ENCODE measurements at places on chromosomes 7 and 10.

DNA sequence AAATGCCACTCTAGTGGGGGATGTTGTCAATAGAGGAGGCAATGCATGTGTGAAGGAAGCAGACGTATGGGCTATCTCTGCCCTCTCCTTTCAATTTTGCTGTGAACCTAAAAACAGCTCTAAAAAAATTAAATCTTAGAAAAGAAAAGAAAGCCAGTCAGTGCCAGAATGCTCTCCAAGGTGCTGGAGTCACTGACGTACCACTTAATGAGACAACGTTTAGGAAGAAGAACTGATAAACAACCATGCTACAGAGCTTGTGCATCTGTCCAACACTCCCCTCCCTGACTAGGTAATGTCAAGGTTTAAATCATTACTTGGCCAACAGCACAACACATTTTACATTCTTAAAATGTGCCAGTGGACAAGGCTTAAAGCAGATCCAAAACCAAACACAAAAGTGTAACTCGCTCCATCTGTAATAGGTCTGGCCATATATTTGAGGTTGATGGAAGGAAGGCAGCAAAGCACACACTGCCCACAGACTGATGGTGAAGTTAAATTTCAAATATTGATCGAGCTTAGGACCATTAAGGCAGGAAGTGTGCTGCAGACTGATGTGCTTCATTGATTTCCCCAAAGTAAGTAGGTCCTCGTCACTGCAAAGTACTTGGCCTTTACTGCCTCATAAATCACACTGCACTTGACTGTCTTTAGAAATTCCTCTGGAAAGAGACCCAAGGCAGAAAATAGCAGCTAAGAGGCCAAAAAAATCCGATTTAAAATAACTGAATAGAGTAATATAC is 15.5 kb downstream of the ARMH3 start:
- no peak for DNase-seq

- no peak for DNase-seq
Measured at GRCh38 chr7:70542750-70543376, 589.1 kb upstream of the GALNT17 start.

DNA sequence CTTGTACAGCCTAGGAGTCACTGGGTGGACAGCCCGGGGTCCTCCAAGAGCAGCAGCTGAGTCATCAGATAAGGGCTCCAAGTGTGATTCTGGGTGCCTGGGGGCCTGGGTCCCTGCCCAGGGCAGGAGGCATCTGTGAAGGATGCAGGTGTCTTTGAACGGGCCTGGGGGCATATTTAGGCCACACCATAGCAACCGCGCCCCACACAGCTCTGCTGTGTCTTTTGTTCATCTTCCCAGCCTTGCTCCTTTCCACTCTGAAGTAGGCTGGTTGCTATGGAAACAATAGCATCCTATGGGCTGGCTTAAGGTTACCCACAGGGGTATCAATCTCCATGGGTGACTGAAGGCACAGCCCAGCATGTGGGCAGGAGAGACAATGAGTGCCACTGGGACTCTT is 324.7 kb downstream of the TCERG1L start:
- peak; percentile 4 for DNase-seq

GRCh38 chr7:103637726-103638125 is 191.7 kb upstream of the SLC26A5 start:
- no peak for DNase-seq

DNA sequence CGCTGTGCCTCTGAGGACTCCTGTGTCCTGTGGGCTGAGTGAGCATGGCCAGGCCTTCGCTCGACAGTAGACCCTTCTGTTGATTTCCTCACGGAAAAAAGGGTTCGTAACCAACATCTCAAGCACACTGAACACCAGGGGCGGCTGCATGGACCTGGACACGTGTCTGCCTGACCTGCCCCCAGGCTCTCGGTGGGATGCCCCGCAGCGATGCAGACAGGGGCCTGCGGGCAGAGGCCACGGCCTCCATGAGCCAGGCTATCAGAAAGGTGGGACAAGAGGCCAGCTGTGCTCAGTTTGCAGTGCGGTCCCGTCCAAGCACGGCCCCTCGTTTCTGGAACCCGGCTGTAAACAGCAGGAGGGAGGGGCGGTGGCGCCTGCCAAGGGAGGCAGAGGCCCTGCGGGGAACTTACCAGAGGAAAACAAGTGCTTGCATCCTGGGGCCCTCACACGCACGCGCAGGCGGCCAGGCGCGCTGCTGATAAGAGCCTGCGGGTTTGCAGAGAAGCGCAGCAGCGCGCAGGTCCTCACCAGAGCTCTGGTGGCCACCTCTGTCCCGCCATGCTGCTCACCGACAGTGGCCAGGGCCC is 10.6 kb downstream of the GPR146 start:
- no peak for DNase-seq

DNA sequence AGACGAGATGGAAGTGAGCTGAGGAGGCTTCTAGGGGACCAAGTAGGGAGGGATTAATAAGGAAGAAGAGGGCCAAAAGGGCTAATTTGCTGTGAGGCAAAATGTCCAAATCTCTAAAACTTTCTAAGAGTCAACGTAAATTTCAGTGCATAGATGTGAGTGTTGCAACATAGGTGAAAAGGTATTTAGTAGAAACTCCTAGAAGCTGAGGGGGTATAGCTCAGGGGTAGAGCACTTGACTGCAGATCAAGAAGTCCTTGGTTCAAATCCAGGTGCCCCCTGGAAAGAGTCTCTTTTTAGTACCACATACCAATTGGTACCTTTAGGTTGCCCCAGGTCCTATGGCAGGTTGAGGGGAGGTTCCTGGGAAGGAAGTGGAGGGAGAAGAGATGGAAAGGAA is 48.7 kb upstream of the ZNF746 start:
- no peak for DNase-seq

DNA sequence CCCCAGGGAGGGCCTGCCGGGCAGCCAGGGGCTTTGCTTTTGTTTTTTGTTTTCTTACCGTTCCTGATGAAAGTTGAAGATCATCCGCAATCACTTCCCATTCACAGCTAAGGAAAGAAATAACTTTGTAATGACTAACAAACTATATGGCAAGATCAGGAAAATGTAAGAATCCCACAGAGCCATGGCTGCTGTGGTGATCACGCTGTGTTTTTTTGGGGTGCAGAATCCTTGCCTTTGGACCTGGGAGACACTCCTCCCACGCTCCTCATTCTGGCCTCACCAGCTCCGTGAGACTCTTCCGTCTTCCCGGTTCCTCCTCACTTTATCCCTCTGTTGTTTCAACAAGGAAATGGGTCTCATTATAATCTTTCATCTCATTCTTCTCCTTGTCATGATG is 443.0 kb upstream of the MGMT start:
- no peak for DNase-seq

DNA sequence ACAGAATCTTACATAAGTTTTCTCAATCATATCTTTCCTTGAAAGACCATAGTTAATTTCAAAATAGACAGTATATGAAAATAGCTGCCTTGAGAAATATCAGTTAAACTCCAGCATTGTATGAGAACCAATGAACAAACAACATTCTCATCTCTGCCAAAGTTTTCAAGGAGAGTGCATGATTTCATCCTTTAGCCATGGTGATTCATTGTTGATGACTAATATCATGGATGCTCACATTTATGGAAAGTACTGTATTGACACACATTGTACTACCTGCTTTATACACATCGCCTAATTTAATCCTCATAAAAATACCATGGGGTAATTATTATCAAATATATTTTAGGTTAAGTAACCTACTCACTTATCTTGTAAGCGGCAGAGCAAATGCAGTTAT is 250.3 kb downstream of the CNTNAP2 start:
- no peak for DNase-seq

- no peak for DNase-seq
Measured at GRCh38 chr7:41943094-41943577, 240.2 kb upstream of the INHBA start.

DNA sequence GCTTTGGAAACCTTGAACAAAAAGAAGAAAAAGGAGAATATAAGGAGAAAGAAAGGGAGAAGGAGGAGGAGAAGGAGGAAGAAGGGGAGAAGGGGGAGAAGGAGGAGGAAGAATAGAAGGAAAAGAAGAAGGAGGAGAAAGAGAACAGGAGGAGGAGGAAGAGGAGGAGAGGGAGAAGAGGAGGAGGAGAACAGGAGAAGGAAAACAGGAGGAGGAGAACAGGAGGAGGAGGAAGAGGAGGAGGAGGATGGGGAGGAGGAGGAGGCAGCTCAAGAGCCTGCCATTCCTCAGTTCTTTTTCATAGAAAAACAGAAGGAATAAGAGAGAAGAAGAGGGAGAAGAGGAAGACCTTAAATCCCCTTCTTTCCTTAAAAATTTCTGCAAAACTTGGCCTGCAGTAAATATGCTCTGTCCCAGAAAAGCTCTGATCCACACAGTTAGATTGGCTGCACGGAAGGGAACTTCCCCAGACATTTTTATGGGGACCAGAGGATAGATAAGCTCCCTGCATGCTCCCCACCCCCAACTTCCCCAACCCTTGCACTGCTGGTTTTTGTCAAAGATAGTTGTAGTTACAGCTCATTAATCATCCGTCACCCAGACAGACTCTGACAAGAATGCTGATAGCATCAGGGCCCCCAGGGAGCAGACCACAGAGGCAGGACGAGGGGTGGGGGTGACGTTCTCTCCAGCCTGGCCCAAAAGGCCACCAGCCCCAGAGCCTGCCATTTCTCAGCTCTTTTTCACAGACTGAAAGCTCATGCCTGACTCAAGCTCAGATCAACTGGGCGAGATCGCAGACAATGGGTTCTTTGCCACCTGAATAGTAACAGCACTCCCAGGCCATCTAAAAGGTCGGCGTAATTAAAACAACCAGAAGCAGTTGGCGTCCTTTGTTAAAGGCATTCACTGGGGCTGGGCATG is 34.5 kb upstream of the LYZL1 start:
- DNase-seq = no peak

DNA sequence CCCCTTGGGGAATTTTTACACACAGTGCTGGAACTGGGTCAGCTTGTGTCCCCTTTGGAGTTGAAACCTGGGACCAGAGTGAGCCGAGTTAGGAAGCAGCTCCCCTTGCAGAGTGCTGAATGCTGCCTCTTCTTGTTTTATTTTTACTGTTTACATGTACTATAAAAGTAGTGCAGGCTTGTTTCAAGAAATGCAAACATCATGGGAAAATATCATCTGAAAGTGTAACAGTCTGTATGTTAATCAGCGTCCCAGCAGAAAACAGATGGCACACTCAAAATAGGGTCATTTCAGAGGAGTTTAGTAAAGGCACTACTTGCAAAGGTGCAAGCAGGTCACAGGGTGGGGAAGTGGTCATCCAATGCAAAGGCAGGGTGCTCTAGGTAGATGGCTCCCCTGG is 30.1 kb downstream of the CXCL12 start:
- no peak for DNase-seq

DNA sequence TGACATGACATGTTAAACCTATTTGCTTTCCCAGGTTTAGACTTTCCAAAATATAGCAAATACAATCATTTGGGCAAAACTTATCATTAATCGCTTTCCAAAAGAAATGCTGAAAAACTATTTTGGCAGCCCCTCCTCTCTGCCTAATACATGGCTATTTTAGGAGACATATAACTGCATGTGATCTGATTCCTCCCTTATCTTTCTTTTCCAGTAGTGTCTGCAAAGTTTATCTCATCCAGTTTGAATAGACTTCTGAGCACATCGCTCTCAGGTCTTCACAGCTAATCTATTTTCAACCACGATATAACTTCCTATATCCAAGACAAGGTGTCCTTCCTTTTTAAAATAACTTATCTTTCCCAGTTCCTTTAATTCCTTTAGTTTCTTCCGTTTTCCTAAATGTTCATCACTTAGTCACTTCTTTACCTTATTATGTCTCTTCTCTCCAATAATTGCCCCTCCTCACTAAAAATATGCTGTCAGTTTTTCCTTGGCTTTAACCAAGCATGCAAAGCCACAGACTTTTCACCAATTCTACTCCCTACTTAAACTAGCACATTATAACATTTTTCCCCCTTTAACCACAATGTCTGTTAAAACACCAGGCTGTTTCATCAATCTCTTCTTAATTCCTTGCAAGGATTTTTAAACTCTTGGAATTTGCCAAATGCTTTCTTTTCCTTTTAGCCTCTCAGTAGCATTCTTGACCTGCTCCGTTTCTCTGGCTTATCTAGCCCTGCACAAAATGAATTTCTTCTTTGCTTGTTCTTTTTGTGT is 24.4 kb downstream of the GNG11 start:
- DNase-seq = no peak

GRCh38 chr7:70997261-70997660 is 134.7 kb upstream of the GALNT17 start:
- no peak for DNase-seq

- DNase-seq = no peak
Measured at GRCh38 chr10:71882813-71883659, 32.0 kb upstream of the PSAP start.

DNA sequence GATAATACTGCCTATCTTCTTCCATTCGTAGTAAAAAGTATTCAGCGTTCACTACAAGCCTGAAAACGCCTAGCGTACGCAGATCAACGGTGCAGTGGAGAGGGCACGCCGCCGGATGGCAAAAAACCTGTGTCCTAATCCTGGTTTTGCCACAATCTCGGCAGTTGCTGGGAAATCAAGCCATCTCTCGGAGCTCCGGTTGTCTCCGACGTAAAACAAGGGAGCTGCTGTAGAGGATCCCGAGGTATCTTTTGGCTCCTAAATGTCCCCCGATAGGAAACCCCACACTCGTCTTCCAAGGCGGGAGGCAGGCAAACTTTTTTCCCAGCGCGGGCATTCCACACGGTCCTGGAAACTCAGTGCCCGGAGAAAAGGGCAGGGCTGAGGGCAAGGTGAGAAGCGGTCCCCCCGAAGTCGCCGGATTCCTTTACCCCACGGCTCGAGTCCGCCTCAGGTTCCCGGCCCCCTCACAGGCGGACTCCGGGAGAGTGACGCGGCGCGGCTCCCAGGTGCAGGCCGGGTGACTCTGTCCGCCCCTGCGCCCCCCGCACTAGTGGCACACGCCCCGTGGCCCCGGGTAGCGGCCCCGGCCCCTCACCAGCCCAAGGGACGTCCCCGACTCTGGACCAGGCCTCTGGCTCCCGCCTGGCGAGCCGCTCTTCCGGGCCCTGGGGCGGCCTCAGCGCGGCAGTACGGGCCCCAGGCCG is 649 bp downstream of the IDE start:
- DNase-seq = no peak

DNA sequence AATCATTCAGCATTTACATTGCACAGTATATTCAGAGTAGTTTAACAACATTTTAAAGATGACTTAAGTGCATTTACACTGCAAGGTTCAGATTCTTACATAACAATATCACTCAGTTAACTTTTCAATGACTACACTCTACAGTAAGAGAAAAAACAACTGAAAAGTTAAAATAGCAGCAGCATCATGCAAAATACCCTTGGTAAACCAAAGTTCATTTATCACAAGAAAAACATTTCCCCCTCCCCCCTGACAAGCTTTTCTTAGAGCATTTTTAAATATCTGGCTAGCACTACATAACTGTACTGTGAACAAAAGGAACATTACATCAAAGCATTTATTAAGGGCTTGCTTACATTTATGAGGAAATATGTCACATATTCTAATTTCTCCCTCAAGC is 179.5 kb upstream of the HGF start:
- DNase-seq = no peak

- no peak for DNase-seq
Measured at GRCh38 chr10:92702301-92702916, 12.7 kb downstream of the HHEX start.

GRCh38 chr10:14669576-14669975 is 105.1 kb downstream of the FAM107B start:
- no peak for DNase-seq

- DNase-seq = no peak
Measured at GRCh38 chr10:42637648-42638054, 719 bp downstream of the ZNF33B start.
